ENCODE measurements at places on chromosomes 1 and 21.
A peak's percentile ranks its signal among the peaks of the same experiment; 100 is the strongest.

DNA sequence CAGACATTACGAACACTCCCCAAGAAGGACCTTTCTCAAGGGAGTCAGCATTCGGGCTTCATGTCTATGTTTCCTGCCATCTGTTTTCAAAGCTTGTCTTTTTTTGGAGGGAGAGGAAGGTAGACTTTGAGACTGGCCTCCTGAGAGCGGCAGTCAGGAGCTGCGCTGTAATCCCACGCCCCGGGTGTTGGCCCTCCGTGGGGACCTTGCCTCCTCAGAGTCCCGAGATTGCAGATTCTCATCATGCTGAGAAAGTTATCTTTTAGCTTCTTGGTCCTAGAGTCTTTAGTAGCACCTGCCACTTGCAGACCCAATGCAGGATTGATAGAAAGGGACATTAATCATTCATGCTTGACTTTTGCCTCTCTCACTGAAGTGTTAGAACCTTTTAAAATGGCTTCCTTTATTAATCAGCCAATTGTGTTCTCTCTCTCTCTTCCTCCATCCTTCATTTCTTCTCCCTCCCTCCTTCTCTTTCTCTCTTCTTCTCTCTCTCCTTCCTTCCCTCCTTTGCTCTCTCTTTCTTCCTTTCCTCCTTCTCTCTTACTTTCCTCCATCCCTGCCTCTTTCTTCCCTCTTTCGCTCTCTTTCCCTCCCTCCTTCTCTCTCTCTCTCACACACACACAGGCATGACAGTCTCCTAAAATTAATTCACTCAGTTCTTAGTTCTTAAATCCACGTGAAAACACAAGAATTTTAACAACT lies 25.2 kb upstream of the GNPAT start:
- DNase-seq, result no peak

DNA sequence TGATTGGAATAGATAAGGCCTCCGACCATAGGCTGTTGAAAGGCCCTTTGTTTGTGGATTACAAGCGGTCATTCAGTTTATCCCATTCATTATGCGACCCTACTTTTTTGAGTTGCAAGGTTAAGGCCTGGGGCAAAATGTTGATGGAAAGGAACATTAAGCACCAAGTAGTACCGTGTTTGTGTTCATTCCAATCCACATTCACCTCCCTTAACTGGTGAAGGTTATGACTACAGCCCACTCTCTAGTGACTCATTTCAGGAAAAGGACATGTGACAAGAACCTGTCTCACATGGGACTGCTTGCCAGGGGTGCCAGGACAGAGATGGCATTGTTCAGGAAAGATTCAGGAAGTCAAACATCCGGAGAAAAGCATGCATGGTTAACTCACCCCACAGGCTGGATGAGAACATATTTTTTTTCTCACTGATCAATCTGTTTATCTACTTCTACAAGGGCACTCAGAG lies 81.6 kb downstream of the CD58 start:
- no peak for DNase-seq

DNA sequence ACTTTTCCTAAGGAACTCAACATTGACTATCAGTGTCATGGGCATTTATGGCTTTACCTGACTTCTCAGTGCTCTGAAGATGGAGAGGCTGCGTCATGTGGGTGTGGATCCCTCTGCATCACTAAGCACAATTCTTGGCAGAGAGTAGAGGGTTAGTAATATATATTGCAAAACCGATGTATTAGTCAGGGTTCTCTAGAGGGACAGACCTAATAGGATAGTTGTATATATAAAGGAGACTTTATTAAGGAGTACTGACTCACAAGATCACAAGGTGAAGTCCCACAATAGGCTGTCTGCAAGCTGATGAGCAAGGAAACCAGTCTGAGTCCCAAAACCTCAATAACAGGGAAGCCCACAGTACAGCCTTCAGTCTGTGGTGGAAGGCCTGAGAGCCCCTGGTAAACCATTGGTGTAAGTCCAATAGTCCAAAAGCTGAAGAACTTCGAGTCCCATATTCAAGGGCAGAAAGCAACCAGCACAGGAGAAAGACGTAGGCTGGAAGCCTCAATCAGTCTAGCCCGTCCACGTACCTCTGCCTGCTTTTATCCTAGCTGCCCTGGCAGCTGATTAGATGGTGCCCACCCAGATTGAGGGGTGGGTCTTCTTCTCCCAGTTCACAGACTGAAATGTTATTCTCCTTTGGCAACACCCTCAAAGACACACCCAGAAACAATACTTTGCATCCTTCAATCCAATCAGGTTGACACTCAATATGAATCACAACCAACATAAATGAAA lies 159.7 kb upstream of the NRIP1 start:
- no peak for DNase-seq

- DNase-seq, result peak; percentile 49
Measured at GRCh38 chr1:151716771-151717631, at the start of gene CELF3. Gene CELF3, minus strand, starts transcription at chr1:151716803. Its CDS starts 783 bp downstream, at chr1:151716020.

DNA sequence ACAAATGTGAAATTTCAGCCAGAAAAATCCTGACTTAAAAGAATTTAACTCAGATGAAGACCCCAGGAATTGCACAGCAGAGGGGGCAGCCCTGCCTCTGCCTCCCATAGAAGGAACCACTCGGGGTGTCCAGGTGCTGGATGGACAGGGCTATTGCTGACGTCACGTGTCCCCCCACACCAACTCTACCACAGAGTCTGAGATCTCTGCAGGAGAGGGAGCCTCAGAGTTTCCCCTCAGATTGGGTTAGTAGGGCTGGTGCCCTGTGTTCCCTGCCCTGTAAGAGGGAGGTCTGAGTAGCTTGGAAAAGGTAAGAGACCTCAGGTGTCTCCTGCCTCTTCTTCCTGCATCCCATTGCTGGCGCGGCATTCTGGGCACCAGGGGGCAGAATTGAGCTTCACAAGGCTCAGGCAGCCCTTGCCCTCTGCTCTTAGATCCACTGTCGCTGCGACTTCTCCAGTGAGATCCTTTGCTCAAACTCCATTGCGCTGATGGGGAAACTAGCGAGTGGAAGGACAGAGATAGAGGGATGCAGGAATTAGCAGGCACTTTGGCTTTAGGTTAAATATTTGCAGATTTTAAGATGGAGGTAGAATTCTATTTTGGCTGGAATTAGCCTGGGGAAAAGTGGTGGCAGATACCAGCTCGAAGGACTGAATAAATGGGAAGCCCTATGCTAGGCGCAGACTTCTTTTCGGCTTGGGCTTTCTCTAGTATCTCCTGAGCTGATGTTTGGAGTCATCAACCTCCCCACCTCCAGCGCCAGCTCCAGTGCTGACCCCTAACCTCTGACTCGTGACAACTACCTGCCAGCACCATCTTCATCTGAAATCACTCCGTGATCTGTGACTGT lies 42.8 kb upstream of the DMBX1 start:
- peak; percentile 85 for DNase-seq

DNA sequence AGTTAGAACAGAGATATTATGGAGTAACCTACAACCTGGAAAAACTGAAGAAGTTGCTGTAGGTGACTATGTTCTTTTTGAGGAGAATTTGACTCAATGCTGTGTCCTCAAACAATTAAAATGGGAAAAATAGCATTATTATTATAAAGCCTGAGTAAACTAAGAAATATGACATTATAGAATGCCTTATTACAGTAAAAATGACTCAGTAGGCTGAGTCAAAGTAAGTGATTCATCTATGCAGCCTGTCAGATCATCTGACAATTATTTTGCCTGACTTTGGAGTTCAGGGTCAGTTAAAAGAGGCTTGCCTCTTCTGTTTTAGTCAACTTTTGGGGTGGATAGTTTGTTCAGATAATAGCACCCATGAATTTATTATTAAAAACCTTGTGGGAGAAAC lies 150.8 kb upstream of the PTGFR start:
- DNase-seq, result no peak

DNA sequence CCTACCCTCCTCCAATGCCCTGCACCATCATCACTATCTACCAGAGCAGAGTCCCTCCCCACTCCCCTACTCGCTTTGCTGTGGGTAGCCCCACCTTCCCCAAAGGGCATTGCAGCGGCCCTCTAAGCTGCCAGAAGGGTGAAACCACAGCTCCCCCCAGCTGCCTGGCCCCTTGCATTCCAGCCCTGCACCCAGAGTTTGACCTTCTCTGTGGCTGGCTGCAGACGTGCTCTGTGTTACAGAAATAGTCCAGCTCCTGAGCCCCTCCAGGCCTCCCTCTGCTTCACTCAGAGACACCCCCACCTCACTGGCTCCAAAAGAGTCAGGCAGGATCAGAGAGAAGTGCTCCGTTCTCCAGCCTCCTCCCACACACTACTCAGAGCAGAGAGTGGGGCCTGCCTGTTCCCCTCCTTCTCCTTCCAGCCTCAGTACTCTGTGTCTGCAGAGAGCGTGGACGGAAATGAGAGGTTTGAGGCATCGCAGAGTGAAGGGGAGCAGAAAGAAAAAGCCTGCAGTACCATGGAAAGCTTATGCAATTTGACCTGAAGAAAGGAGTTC lies 63.2 kb downstream of the PLEKHA6 start:
- DNase-seq, result no peak
